Activated T-cell treated with anti-CD3 and anti-CD28 coated beads for 48 hours (primary cell): ENCODE measurements at places on chromosomes 16 and 17.

DNA sequence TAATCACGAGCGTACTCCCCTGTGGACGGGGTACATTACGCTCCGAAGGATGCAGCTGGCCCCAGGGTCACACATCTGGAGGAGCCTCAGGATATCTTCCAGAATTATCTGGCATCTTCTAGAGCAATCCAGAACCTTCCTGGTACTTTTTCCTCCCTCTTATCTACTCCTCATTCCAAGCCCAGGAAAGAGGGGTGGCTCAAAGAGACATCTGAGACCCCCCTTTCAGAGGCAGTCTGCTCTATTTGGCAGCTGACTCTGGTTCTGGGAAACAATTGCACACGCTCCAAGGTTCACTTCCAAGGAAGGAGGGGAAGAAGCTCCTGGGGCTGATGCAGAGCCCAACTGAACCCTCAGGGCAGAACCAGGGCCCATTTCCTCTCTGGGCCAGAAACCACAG lies 14.9 kb downstream of the RBFOX3 start:
- DNase-seq, result no peak

DNA sequence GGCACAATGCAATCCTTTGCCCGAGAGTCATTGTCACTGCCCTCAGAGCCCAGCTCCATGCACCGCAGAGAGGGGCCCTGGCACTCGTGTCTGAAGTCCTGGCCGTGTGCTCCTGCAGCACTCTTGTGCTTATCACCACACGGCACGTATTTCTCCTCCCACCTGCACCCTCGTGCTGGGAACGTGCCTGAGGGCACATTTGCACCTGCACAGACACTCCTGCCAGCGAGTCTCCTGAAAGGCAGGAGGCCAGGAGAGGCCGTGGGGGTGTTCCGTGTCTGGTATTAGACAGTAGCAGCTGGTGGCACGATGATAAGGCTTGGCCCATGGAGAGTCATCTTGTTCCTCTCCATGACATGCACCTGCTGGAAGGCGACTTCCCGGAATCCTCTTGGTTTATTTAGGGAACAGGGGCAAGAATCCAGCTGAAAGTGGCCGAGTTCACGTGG lies 3.4 kb upstream of the ACSF3 start:
- no peak for DNase-seq

DNA sequence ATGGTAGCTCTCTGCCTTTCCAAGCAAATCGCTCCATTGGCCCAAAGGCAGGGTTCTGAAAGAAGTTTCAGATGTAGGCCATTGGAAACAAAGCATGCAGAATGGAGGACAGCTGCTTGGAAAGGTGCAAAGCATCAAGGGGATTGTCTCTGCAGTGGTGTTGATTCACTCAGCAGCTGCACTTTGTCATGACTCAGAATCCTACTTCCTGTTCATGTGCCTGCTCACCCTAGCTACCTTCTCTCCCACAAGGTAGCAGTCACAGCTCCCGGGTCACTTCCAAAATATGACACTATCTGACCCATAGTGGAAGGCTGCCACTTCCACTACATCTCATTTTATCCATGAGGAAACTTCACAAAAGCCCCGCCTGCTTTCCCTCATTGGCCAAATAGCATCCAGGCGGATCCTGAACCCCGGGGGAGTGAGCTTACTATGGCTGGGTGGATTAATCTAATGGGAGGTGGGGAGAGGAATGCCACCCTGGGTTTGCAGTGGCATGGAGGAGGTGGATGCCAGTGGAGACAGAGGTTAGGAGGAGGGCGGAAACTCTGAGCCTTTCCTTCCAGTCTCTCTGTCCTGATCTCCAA lies 74.7 kb upstream of the NKD1 start:
- DNase-seq, result no peak

DNA sequence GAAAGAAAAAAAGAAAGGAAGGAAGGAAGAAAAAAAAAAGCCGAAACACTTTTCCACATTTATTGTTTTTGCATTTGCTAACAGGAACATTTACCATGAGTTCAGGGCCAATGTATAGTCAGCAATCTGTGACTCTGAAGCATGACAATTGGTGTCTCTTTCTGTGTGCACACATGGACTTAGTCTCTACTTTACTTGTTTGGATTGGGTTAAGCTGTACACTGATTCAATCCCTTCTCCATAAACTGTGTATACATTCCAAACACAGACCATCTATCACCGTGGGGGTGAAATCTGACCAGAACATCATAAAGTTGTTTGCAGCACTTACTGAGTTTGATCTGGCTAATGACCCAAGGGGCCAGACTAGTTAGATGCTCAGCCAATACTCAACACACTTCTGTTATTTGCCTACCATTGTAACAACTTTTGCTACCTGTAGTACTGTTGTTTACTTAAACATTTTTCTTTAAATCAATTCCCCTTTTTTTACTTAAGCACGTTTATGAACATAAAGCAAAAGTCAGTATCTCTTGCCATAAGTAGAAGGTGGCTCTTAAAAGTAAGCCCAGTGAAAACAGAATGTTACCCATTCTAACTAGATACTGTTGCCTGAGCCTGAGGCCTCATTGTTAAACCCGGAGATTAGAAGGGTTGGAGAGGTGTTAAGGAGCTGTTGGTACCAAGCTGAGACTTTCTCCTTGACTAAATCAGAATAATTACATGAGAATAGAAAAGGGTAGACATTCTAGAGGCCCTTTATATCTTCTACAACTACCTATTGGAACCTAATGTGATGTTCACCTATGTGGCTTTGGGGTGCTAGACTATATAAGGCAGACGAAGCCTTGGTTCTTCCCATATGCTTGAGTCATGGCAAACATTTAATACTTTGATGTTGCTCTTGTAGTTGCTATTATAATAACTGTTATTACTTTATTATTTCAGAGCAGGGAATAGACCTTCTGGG lies 41.8 kb downstream of the SCNN1B start:
- DNase-seq, result no peak

DNA sequence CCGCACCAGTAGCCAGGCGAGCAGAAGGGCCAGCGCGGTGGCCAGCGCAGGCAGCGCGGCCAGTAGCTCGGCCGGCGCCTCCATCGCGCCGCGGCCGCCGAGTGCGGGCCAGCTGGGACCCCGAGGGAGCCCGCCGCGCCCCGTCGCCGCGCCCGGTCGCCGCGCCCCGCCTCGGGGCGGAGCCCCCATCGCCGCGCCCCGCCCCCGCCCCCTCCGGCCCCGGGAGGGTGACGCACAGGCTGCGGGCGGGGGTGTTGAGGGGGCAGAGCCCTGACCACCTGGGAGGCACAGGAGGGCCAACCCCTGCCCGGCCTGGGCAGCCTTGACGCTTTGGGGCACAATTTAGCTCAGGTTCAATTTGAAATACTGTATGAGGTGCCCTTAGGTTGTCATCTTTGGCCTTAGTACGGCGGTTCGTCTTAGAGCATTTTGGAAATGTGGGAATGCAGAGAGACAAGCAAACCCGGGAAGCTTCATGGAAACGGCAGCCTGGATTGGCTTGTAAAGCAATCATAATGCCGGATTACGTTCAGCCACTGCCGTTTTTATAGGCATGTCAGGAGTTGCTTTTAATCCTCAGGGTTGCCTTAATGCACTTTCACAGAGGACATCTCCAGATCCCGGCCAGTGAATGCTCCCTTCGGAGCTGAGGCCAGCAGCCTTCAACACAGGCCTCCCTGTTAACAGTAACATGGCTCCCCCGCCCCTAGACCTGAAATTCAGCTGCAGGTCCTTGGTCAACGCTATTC lies at the start of gene MXRA7:
Gene MXRA7 (minus strand): TSS at position 103 of the 749 bp plus-strand sequence. CDS start 19 bp downstream, at position 84.
- DNase-seq, result peak; percentile 54

GRCh38 chr17:42243493-42243982 lies 32.7 kb downstream of the STAT5B start:
- DNase-seq, result no peak

GRCh38 chr16:15690296-15690695 lies 40.3 kb downstream of the NDE1 start:
- no peak for DNase-seq

GRCh38 chr17:70434536-70435490 lies 265.5 kb downstream of the KCNJ2 start:
- DNase-seq, result no peak

- no peak for DNase-seq
Observed at GRCh38 chr16:12348733-12349704, 372.5 kb downstream of the SNX29 start.

- DNase-seq, result no peak
Observed at GRCh38 chr16:57970319-57970718, 609 bp downstream of the CNGB1 start.

- no peak for DNase-seq
Observed at GRCh38 chr17:16314189-16314588, 39.1 kb downstream of the CENPV start.

DNA sequence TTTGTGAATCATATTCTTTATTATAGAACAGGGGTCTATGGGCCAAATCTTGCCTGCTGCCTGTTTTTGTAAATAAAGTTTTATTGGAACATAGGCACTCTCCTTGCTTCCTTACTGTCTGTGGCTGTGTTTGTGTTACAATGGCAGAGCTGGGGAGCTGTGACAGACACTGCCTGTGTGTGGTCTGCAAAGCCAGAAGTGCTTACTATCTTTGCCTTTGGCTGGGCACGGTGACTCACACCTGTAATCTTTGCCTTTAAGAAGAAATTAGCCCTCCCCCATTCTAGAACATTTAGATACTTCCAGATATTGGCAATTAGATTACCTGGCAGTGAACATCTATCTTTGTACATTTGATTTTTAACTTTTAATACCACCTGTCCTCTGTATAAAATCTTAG lies 308.3 kb downstream of the FOXL1 start:
- no peak for DNase-seq

DNA sequence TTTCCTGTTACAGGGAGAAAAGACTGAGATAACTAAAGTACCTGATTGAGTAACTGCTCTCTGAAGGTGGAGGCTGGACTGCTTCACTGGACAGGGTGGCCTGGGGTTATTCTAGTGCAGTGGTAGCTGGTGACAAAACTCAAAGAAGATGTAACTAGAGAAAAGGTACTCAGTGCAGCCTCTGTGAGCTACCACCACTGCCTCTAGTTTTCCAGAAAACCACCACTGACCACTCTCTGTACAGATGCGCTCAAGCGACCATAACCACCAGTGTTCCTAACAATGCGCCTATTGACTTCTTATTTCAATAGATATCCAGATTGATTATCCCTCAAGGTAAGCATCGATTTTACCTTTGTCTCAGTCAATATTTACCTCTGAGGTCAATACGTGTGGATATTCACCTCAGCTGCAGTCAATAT lies 492.2 kb downstream of the WWOX start:
- no peak for DNase-seq

DNA sequence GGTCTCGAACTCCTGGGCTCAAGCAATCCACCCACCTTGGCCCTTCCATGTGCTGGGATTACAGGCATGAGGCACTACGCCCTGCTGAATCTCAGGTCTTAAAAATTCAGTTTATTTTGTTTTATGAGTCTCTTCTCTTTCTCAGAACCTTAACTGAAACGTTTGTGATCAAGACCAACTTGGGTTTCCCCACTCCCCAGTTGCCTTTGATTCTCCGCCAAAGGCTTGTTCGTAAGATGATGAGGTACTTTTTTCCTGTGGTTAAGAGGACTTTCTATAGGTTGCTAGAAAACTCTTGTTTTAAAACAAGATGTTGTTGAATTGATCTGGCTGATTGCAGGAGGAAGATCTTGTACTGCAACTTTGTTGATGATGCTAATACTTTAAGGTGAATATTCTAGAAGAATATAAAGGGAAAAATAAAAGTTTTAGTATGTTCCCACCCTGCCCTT lies 11.7 kb downstream of the ABCC1 start:
- DNase-seq, result peak; percentile 50
